ENCODE measurements at places on chromosomes 5 and 9.
A peak's percentile ranks its signal among the peaks of the same experiment; 100 is the strongest.

- peak; percentile 64 for DNase-seq
Measured at GRCh38 chr9:106588626-106589025, 274.3 kb upstream of the ZNF462 start.

- DNase-seq, result no peak
Measured at GRCh38 chr9:2863831-2864230, 19.9 kb upstream of the PUM3 start.

GRCh38 chr5:80083101-80083890 lies 48.1 kb downstream of the THBS4 start:
- peak; percentile 78 for DNase-seq

- DNase-seq, result no peak
Measured at GRCh38 chr5:52728224-52728623, 59.5 kb upstream of the ITGA1 start.

GRCh38 chr5:134082264-134082992 lies 32.1 kb upstream of the TCF7 start:
- no peak for DNase-seq

- DNase-seq, result no peak
Measured at GRCh38 chr9:131639769-131640437, 94.6 kb downstream of the PRRT1B start.

DNA sequence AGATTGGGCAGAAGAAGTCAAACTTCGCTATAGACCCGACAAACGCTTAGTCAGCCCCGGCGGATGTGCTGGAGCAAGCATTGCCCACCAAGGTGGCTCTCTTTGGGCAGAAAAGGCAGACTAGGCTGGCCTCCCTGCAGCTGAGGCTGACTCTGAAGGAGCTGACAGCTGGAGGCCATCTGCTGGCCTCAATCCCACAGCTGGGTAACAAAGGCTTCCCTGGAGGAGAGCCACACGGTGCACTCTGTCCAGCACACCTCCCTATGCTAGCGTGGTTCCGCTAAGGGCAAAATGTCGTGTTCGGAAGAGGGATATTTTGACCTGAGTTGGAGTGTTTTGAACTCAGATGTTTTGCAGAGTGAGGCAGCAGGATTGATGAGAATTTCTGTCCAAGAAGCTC lies 103.5 kb upstream of the PTCH1 start:
- DNase-seq, result no peak

DNA sequence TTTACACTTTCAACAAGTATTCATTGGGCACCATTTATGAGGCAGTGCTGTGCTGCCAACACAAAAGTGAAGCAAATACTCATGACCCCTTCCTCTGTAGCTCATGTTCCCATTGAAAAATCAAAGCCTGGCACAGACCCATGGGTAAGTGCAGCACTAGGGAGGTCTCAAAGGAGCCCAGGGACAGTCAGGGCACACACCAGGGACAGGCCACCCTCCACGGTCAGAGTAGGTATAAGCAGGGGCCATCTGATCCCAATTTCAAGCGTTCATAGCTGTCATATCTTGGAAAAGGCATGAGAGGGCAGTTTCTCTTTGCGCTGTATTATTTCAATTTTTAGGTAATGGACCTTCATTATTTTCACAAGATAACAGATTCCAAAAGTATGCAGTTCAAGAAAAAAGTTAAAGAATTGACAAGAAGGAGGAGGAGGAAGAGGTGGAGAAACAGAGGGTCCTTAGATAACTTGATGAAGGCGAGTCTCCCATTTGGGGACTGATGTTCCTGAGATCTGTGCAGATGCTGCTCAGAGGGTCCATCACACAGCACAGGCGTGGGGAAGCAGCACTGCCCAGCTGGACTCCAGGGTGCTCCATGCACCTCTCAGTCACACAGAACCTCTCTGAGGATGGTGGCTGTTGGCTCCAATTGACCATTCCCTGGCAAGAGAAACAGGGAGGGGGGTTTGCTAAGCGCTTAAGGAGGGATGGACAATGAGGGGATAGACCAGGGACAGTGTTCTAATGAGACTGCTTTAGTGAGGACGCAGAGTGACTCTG lies 7.5 kb downstream of the CTSL start:
- DNase-seq, result no peak

DNA sequence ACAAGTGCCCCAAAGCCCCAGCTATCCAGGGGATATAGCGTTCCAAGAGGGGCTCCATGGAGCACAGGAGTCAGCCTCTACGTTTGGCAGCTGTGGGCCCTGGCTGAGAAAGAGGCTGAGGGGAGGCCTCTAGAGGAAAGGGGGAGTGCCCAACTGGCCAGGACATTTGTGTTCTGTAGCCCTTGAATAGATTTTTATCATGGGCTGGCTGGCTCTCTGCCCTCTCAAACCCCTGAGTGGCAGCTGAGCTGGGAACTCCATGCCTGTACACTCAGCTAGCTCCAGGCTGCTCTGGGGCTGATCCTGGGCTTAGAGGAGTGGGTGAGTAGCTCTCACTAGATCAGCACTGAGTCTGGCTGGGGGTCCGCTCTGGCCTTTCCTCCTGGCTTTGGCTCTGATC lies 285.0 kb downstream of the ZSWIM6 start:
- DNase-seq, result no peak

DNA sequence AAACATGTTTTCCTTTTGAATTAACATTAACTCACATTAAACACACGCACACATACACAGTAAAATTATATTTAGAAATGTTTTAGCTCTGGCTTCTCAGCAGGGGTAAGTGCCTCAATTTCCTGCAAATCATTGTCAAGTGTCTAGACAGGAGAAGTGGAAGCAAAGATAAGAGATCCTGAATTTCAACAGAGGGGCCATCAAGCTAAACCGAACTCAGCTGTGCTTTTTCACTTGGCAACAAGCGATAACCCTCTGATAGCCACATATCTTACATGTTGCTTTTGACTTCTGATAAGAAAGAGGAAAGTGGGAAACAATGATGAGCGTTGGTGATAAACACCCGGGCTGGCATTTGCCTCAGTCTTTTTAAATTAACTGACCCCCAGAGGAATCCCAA lies 79.7 kb upstream of the SPDL1 start:
- no peak for DNase-seq

GRCh38 chr9:89744730-89745129 lies 139.9 kb downstream of the GADD45G start:
- DNase-seq, result no peak

- DNase-seq, result peak; percentile 92
Measured at GRCh38 chr9:100590481-100590880, 12.6 kb downstream of the CAVIN4 start.

DNA sequence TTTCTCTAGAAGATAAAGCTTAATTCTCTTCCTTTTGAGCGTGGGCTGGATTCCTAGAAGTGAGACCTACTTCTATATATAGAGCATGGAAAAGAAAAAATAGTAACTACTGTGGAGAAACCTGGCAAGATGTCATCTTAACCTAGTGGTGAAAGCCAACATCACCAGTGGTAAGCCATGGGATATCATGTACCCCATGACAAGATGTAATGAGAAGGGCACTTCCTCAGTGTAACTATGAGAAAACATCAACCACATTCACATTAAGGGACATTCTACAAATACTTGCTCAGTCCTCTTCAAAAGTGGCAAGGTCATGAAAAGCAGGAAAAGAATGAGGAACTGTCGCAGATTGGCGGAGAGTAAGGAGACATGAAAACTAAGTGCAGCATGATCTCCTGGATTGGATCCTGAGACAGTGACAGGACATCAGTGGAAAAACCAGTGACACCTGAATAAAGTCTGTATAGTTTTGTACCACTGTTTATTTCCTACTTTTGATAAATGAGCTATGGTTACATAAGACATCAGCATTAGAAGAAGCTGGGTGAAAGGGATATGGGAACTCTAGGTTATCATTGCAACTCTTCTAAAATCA lies 65.4 kb downstream of the PRRC1 start:
- peak; percentile 3 for DNase-seq

- peak; percentile 39 for DNase-seq
Measured at GRCh38 chr5:43543434-43543833, 13.4 kb downstream of the PAIP1 start.

DNA sequence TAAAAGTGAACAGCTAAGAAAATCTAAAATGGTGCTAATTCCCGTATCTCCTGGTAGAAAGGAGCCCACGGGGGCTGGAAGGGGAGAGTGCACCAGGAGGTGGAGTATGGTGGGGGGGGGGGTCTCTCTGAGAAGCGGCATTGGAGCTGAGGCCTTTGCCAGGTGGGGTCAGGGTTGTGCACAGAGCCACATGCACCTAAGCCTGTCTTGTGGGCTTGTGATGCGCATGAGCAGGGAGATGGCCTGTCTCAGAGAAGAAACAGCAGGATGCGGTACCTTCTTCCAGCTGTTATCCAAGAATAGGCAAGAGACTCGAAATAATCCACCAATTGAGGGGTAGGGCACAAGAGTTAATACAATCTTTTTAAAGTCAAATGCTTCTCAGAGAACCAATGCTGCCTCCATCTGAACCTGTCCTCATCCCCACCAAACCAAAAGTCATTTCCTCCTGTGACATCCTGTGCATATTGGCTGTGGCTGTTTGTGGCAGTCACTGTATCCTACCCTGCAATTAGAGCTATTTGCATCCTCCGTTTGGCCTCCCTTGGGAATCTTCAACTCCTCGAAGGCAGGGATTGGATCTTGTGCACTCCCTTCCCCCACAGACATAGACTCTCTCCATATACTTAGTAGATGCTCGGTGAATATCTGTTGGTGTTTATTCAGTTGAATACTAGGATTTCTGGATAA lies 45.4 kb downstream of the FGF1 start:
- no peak for DNase-seq

- DNase-seq, result no peak
Measured at GRCh38 chr9:6330958-6331634, 2.9 kb downstream of the TPD52L3 start.

GRCh38 chr5:6791031-6791430 lies 77.8 kb downstream of the TENT4A start:
- no peak for DNase-seq

DNA sequence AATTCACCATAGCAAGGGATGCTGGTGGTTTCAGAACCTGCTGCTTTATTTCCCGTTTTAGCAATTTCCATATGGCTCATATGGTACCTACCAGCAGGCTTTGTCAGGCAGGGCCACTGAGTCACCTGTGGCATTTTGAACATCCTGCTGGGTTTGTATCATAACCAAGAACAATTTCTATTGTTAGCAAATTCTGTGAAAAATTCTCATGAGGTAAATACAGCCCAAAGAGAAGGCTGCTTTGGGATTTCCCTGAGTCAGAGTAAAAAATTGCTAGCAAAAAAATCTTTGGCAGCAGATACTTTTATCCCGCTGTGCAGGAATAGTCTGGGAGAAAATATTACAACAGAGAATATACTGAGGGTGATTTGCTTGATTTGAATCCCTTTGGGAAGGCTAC lies 52.7 kb downstream of the PRR16 start:
- peak; percentile 68 for DNase-seq

DNA sequence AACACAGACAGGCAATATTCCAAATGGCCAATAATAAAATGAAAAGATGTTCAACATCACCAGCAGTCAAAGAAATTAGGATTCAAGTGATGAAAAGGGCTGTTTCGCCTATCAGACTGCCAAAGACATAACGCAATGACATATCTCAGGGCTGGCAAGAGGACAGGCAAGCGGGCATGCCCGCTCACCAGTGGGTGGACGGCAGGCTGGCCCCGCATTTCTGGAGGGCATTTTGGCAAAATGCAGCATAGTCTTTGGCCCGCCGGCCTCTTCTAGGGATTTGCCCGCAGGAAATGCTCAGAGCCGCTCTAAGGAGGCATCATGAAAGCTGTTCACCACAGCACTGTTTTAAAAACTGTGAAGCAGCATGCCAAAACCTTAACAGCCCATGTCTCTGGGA lies 1.4 kb upstream of the PPP1R26 start:
- DNase-seq, result no peak

- DNase-seq, result no peak
Measured at GRCh38 chr5:96091874-96092273, 130.2 kb upstream of the ELL2 start.

DNA sequence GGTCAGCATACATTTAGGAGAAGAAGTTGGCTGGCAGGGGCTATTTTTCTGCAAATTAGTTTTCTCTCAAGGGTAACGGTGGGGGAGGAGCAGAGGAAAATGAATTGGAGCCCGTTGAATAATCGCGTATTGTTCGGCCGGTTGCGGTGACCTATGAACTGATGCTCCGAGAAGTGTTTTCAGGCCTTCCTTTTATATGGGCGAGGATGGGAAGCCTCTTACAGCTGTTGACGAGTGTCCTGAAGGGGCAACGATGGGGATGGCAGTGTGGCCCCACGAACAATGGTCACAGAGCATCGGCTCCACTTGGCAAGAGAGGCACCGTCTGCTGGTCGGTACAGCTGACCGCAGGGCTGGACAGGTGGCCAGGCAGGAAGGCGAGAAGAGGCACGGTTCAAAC lies 400.7 kb downstream of the ZSWIM6 start:
- DNase-seq, result no peak

DNA sequence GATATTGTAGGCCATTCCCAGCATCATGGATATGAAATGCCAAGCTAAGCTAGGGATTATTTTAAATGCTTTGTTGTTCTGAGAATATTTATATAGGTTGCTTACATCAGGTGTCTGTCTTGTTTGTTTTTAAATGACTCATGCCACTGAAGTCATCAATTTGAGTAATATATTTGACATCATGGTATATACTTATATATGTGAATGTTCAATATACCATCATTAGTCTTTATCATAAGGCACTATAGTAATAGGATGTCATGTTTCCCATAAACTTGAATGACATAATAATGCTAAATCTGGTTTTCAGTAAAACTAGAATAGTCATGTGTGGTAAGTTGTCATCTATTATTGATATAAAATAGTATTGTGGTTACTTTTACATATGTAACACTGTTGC lies 13.1 kb downstream of the C9orf85 start:
- no peak for DNase-seq

- DNase-seq, result peak; percentile 68
Measured at GRCh38 chr9:87792831-87793288, 66.9 kb downstream of the CTSL start.

DNA sequence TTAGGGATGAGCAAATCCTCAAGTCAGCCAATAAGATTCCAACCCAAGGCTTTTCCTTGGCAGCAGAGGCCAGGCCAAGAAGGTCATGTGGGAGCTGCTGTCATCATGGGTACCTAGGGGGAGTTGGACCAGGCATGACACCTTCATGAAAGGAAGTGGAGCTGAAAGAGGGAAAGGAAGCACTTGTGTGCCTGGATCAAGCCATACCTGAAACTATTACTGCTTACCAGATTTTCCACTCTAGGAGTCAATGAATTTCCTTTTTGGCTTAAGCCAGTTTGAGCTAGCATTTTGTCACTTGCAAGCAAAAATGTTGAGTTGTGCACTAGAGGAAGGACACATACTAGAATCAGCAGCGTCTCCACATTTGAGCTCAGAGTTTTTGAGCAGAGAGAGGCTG lies 14.5 kb upstream of the WNK2 start:
- no peak for DNase-seq

GRCh38 chr9:135833864-135834263 lies 73.5 kb downstream of the CAMSAP1 start:
- DNase-seq, result no peak

- DNase-seq, result no peak
Measured at GRCh38 chr9:7828334-7828733, 28.8 kb upstream of the DMAC1 start.

DNA sequence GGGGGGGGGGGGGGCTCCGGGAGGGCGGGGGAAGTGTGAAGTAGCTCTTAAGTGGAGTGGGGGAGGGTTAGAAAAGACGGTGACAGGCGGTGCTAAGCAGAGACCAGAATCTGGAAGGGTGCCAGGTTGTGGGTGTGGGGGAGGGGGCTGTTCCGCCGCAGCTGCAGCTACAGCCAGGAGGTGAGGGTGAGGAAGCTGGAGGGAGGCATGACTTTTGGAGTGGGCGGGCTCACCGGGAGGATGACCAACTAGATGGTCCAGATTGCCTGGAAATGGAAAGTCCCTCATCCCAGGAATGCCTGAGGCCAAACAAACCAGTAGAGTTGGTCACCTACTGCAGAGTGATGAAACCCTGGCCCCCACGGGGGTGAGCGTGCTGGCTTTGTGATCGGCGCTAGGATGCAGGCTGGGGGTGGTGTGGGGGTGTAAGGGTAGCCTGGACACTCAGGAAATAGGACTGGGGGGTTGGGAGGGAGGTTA lies 158.1 kb upstream of the SHB start:
- peak; percentile 80 for DNase-seq
